Activated naive CD4-positive, alpha-beta T cell treated with anti-CD3 and anti-CD28 coated beads, Interleukin-2, amount 50 U/mL, for 16 hours (primary cell): ENCODE measurements at places on chromosomes 11 and 22.

DNA sequence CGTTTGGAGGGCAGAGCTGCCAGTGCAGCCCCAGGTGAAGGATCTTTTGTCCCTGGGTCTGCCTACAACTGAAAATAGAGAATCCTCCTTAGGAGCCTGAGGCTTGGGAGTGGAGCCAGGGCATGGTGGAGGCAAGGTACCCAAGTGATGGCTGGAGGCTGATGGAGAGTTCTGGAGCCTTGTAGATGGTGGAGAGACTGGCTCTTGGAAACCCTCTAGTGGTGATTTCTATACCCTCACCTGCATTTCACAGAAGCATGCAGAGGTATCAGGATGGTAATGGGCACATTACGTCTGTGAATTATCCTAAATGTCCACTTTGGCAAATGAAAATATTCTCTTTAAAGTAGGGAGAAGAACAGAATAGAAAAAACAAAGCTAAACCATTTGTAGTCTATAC is 44.4 kb downstream of the INSC start:
- no peak for DNase-seq

DNA sequence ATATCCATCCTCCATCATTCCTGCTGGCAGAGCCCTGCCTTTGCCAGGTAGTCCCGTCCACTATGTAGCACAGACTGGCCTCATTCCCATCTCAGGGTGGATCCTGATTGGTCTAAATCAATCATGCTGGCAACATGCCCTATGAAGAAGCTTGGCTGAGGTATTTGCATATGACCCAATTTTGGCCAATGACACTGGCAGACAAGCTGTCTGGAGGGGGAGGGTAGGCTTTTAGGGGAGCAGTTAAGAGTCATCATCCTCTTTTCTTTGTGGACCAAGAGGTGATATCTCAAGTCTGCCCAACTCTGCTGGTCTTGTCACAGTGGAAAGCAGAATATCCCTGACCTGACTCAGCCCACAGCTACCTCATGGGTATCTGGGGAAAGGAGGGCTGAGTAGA is 5.1 kb downstream of the CCDC89 start:
- DNase-seq: no peak

GRCh38 chr11:202490-202889 is 4.7 kb downstream of the BET1L start:
- DNase-seq: no peak

GRCh38 chr22:19626666-19627065 is 87.6 kb upstream of the SEPTIN5 start:
- no peak for DNase-seq

GRCh38 chr11:130601141-130601540 is 152.7 kb downstream of the ADAMTS15 start:
- no peak for DNase-seq

DNA sequence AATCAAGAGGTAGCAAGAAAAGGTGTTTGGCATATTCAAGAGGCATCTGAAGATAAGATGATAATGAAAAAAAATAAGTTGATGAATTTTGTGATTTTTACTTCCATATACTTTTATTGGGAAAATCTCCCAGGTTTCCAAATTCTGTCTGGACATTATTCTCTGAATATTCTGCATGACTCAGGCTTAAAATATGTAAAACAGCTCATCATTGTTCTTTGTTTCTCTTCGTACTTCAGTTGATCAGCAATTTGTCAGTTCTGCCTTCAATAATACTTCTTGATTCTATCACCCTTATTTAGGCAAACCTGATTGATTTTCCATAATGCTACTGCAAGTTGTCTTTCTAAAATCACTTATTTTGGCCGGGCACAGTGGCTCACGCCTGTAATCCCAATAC is 30.2 kb downstream of the GTF2H1 start:
- no peak for DNase-seq

GRCh38 chr11:64185175-64185692 is 737 bp upstream of the STIP1 start:
- DNase-seq: no peak

DNA sequence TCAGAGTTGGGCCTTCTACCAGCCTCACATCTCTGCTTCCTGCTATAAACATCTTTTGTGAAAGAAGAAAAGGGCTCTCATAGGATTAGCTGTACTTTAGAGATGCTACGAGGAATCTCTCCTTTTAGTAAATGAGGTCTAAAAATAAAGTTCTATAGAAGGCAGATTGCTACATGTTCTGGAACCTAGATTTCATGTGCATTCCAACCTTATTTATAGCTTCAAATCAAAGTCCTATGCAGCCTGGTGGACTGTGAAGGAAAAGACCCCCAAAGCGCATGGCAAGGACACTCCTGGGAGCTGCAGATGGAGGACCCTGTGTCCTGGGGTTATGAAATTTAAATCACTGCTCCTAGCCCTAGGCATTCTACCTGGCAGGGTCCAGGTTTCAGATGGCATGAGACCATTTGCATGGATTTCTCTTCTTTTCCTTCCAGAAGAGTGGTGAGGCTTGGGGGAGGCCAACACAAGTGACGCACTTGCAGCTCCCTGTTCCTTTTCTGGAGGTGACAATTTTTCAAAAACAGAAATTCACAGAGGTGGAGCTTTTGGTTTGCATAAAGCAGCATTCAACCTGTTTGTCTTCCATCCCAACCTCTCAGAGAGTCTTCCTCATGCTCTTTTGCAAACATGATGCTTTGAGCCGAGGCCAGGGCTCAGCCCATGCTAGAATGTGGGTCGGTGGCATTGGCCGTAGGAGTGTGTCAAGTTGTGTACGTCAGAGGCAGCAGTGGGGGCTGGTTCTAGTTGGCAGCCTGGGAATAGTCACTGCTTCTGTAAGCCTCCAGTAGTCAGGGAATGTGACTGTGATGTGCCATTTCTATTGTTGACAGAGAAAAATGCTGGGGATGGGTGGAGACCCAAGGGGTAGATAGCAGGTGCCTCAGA is 6.3 kb downstream of the CRY2 start:
- no peak for DNase-seq

- no peak for DNase-seq
Observed at GRCh38 chr11:64959498-64959897, 12.4 kb downstream of the MAJIN start.

- DNase-seq: no peak
Observed at GRCh38 chr11:13012056-13012661, 3.0 kb downstream of the RASSF10 start.

- DNase-seq: no peak
Observed at GRCh38 chr22:32712644-32713355, 88.7 kb upstream of the TIMP3 start.

- DNase-seq: no peak
Observed at GRCh38 chr11:36455658-36456111, 54.4 kb downstream of the TRAF6 start.

DNA sequence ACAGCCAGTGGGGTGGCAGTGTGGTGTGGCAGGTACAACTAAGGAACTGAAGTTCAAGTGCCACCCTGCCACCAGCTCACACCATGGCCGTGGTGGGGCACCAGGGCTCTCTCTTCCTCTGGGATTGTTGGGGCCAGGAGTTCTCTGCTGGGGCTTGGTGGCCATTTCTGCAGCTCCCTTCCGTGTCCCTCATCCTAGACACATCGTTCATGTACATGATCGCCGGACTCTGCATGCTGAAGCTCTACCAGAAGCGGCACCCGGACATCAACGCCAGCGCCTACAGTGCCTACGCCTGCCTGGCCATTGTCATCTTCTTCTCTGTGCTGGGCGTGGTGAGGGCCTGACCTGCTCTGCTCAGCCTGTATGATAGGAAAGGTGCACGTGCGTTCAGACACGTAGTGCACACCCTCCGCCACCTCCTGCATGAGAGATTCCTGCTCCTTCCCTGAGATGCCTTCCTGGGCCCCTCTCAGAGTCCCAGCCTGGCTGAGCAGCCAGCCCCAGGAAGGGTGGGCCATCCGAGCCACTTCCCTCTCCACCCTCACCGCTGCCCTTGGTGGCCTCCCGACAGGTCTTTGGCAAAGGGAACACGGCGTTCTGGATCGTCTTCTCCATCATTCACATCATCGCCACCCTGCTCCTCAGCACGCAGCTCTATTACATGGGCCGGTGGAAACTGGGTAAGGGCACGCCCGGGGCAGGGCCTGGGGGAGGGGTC is 7.3 kb upstream of the TAGLN start:
- no peak for DNase-seq

DNA sequence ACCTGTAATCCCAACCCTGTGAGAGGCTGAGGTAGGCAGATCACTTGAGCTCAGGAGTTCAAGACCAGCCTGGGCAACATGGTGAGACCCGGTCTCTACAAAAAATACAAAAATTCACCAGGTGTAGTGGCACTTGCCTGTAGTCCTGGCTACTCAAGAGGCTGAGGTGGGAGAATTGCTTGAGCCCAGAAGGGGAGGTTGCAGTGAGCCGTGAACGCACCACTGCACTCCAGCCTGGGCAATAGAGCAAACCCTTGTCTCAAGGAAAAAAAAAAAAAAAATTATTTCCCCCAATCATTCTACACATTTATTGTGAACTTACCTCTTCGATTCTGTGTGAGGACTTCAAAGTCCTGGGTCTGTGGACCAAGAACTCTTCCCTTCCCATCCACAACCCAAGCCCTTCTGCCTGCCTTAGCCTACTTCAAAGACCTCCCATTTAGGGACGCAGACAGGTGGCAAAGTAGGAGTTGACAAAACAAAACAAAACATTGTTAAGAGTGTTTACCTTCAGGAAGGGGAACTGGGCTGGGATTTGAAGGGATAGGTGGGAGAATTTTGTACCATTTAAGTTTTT is 3.8 kb upstream of the WEE1 start:
- no peak for DNase-seq

DNA sequence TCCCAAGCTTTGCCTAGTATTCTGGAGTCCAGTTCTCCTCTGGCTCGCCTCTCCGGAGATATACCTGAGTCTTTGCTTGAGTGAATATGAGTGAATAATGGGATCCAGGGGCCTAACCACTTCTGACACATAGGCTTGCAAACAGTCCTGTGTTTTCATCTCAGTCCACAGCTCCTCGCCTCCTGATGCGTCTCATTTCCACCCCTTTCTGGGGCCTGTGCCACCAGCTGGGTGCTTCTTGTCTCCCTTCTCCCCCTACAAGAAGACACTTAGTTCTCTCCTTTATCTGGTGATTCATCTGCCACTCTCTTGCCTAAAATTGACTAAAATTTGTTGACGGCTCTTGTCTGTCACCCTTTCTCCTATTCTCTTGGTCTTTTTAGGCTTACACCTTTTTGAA is 44.6 kb downstream of the SFI1 start:
- no peak for DNase-seq

DNA sequence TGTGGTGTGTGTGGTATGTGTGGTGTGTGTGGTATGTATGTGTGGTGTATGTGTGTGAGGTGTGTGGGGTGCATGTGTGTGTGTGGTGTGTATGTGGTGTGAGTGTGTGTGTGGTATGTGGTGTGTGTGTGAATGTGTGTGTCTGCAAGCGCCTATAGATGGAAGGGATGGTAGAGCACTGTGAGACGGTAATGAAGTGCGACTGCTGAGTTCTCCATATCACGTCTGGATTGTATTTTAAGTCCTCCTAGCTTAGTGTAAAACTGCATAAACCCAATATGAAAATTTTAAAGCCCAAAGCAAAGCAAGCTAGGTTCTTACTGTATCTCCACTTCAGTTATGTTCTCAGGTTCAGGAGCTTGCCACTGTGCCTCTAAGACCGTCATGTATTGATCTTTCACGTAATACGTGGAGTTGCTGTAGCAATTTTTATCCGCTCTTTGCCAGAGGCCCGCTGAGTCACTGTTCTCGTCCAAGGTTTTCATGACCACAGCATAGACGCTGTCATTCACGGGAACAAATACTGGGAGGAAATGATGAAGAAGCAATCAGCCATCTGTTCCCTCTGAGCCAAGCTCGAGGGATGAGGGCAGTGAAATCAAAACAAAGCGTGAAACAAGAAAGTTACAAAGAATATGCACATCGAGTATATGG is 5.5 kb downstream of the PLET1 start:
- DNase-seq: no peak

GRCh38 chr11:112784323-112785073 is 176.7 kb upstream of the NCAM1 start:
- no peak for DNase-seq

DNA sequence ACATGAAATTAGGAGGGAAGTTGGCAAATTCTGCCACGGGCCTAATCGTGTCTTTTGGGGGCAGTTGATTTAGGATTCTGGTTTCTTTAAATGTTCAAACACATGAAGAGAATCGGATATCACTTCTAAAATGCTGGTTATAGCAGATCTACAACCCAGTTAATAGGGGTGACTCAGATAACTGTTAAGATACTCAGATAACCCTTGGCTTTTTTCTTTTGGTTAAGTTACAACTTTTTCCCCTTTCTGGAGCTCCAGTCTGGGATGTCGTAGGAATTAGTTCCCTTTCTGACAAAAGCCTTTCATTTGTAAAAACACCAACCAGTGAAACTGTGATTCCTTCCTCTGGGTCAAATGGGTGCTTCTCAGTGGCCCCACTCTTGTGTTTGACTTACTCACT is 976 bp downstream of the DEPDC7 start:
- no peak for DNase-seq

DNA sequence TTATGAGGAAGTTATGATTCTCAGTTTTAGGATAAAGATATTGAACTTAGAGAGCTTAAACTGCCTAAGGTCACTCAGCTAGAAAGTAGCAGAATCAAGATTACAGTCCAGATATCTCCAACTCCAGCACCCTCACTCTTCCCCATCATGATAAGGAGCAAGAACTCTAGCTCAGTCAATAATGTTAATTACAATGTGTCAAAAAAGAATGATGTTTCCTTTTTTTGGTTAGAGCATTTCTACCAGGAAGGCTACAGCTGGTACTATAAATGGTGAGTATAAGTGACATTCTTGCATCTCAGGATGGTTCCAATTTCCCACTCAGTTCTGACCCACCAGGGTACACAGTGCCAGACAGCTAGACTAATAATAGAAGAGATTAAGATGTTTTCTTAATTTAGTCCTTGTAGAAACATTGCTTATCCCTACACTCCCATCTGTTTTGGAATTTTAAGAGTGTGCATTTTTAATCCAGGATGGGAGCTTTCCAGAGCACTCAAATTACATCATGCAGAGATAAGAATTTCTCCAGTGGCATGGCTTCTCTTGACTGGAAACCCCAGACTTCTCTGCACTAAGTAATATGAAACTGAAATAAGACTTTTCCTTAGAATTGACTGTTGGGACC is 21.6 kb upstream of the BBOX1 start:
- no peak for DNase-seq

GRCh38 chr11:15779518-15779917 is 576.8 kb downstream of the SOX6 start:
- DNase-seq: no peak

DNA sequence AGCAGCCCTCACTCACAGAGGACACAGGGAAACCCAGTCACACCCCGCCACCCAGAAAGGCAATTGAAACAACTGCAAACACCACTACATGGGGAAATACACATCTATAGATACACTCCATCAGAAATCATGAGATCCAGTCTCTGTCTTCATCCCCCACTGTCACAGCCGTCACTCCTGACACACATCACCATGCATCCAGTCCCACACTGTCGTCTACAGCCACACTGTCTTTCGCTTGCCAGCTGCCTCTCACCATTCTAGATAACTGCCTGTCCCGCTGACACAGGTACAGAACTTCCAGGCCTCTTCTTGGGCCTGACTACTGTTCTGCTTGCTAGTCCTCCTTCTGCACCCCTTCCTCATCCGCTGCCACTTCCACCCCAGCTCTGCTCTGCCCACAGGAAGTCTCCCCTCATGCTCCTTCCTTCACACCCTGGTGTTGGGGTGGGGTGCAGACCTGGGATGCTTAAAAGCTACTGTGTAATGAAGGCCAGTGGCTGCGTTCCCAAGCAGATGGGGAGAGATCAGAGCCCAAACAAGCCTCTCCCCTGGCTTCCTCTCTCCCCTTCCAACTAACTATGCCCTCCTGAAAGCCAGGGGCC is 42.6 kb downstream of the SLC22A12 start:
- no peak for DNase-seq

- no peak for DNase-seq
Observed at GRCh38 chr11:46903846-46904245, 14.5 kb downstream of the LRP4 start.
